Right renal pelvis (tissue), 4 donors: ENCODE measurements at places on chromosomes 3 and 15.

- DNase-seq, result no peak
Measured at GRCh38 chr3:19898721-19899120, 35.3 kb downstream of the EFHB start.

DNA sequence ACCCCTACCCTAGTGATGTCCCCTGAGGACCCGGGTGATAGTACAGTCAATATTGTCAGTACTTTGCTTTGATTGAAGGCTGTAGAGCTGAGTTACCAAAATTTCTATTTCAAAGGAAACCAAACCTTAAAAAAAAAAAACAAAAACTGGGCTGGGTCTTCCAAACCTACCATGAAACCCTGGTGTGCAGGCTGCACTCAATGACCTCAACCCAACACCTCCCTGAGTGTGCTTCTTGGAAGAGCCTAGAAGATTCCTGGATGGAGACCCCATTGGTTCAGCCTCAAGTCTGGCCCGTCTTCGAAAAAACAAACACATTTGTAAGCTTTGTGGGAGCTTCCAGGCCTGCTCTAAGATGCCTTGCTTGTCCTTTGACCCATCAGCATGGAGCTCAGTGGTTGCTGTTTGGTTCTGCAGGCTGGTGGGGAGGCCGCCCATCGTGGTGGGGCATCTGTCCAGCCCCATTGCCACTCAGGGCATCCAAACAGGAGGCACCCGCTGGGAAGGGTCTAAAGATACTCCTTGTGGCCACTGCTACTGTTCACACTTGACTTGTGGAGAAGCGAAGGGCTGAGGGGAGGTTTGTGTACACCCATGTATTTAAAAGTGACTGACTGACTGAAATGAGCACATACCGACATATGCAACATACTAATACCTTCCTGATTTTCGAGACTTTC is 32.2 kb downstream of the CRTAP start:
- DNase-seq, result no peak

- no peak for DNase-seq
Measured at GRCh38 chr3:54279005-54279583, 156.7 kb downstream of the CACNA2D3 start.

DNA sequence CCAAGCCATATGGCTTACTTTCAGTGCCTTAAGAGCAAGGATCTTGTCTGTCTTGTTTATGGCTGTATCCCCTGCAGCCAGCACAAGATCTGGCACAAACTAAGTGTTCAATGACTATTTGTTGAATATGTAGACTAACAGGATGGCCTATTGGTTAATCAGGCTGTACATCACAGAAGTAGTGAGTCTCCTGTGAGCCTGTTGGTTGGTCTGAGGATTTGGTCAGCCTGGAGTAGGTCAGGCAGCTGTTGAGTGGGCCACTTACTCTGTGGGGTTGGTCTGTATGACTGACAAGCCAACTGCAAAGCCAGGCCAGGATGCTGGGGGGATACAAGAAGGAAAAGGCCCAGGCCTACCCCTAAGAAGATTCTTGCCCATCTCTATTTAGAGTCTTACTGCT is 33.4 kb upstream of the CILP start:
- no peak for DNase-seq

GRCh38 chr15:53985562-53985961 is 7.3 kb downstream of the UNC13C start:
- no peak for DNase-seq

DNA sequence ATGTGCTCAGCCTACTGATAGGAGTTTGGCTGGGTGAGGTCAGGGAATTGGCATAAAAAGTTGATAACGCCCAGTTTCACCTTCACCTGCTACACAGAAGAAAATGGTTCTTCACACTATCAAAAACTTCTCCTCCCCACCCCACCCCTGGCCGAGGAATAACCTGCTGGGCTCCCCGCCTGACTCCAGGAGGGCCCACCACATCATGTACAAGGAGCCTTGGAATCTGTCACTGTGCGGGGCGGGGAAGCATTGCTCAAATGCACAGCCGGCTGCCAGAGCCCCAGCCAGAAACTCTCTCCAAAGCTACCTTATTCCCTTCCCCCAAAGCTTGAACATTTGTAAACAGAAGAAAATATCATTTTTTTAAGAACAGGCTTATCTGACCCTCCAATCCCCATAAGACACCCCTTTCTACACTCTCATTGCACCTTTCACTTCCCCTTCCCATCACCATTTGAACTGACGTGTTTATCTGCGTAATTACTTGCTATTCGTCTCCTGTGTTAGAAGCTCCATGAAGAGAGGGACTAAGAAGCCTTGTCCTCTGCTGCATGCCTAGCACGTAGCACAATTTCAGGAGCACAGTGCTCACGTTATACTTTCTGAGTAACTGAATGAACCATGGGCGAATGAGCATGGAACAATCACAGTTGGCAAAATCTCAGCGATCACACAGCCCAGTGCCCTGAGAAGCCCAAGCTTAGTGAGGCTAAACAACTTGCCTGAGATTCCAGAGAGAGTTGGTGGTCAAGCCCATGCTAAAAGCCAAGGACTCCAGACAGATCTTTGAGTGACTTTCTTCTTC is 82.9 kb downstream of the HES1 start:
- no peak for DNase-seq

GRCh38 chr3:16140116-16140893 is 34.2 kb upstream of the GALNT15 start:
- DNase-seq, result no peak

DNA sequence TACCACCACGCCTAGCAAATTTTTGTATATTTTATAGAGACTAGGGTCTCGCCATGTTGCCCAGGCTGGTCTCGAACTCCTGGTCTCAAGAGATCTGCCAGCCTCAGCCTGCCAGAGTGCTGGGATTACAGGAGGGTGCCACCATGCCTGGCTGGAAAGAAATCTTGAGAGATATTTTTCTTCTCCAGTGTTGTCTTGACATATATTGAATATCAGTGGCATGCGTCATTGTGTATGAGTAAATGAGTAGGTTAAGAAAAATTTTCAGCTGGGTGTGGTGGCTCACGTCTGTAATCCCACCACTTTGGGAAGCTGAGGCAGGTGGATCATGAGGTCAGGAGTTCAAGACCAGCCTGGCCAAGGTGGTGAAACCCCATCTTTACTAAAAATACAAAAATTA is 3.5 kb upstream of the PIF1 start:
- DNase-seq, result no peak

GRCh38 chr15:90019611-90020010 is 18.5 kb downstream of the ZNF710 start:
- no peak for DNase-seq

DNA sequence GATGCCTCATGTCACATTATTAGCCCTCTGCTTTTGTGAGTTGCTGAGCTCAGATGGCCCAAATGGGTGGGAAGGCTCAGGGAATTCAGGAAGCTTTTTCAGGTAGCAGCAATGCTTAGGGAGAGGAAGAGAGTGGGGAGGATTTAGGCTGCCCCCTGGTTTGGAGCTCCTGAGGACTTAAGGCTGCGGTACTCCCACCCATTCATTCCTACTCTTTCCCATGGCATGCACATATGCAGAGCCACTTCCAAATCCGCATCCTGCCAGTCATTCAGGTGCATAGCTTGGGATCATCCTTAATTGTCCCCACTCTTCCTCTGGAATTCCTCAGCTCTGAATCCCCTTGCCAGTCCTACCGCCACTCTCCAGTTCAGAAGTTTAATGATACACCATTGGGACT is 343.1 kb upstream of the FRG2C start:
- no peak for DNase-seq

DNA sequence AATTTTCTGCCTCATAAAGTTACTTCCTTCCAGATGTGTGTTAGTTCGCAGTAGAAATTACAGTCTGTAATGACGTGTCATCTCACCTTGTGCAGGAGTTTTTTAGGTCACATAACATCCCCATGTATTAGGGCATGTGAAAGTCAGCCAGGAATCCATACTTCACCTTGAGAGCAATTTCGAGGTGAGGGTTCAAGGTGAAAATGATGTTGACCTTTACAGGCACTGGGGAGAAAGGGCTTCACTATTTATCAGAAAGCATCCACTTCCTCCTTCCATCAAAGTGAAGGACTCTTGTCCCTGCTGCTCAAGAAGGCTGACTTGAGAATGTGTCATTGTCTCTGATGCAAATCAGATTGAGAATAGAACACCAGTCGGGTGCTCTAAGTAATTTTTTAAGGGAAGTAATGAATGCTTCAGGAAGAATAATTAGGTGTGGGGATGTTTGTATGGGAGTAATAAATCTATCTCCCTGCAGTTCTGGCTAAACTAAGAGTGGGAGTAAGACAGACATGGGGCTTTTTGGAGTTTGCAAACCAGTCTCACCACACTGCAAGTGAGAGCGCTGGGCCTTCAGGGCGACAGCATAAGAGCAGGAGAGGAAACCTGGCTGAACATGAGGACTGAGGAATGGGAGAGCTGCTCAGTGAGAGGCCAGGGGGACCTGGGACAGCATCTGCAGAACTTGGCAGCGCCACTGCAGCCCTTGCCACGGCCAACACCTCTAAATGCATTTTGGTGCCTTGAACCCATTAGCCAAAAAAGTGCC is 85.9 kb upstream of the IL12A start:
- DNase-seq, result no peak

- no peak for DNase-seq
Measured at GRCh38 chr3:94285872-94286271, 223.0 kb downstream of the NSUN3 start.

- DNase-seq, result no peak
Measured at GRCh38 chr15:93515256-93516051, 426.4 kb upstream of the RGMA start.

- DNase-seq, result no peak
Measured at GRCh38 chr3:129182390-129183185, 1.1 kb downstream of the CNBP start.
